ENCODE measurements at places on chromosomes 1 and 21. TPM values are rescaled to one million over a fixed set of nuclear protein-coding genes. Genes with fewer than 3 reads are reported as not detected.

Gene MMP23B
- 3.0 TPM for total RNA-seq

Gene F5
- total RNA-seq: 0.54 TPM

Gene ADGRL4
- 1.4 TPM for total RNA-seq

Gene CFHR2
- not detected for total RNA-seq

Gene GPR37L1
- 1.6 TPM for total RNA-seq

DNA sequence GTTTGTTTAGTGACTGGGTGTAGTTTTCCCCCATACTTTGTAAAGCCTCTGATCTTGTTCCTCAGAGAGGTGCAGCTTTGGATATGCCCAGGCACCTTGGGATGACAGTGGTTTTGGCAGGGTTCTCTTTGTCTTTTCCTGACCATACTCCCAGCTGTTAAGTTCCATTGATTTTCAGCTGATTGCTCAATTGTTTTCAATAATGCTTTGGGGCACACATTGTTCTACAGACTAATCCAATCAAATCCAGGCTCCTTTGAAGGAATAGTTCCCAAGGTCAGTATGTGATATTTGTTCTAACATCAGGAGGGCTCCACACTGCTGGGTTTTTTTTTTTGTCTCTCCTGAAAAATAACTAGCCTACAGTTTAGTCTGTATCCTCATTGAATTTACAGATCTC, 24.8 kb downstream of the PPP2R5A start:
- H3K36me3 ChIP-seq: no peaks in the 10 kb centered on the region
- H3K27me3 ChIP-seq: no peaks in the 10 kb centered on the region
- no peak overlapping the region for H3K4me3 ChIP-seq
- no peak overlapping the region for H3K27ac ChIP-seq
- H3K4me1 ChIP-seq: no peaks in the 10 kb centered on the region

GRCh38 chr1:59391212-59392179, 94.6 kb downstream of the FGGY start:
- no peak overlapping the region for H3K27ac ChIP-seq
- H3K4me1 ChIP-seq: no peaks in the 10 kb centered on the region
- no peaks in the 10 kb centered on the region for H3K27me3 ChIP-seq
- H3K4me3 ChIP-seq: no peak overlapping the region

- DNase-seq: no peak
- no peak overlapping the region for H3K4me3 ChIP-seq
- H3K27me3 ChIP-seq: no peaks in the 10 kb centered on the region
- H3K4me1 ChIP-seq: no peaks in the 10 kb centered on the region
- no peak overlapping the region for H3K27ac ChIP-seq
- no peaks in the 10 kb centered on the region for H3K36me3 ChIP-seq
Measured at GRCh38 chr1:40299366-40300248, 17.5 kb downstream of the COL9A2 start.

DNA sequence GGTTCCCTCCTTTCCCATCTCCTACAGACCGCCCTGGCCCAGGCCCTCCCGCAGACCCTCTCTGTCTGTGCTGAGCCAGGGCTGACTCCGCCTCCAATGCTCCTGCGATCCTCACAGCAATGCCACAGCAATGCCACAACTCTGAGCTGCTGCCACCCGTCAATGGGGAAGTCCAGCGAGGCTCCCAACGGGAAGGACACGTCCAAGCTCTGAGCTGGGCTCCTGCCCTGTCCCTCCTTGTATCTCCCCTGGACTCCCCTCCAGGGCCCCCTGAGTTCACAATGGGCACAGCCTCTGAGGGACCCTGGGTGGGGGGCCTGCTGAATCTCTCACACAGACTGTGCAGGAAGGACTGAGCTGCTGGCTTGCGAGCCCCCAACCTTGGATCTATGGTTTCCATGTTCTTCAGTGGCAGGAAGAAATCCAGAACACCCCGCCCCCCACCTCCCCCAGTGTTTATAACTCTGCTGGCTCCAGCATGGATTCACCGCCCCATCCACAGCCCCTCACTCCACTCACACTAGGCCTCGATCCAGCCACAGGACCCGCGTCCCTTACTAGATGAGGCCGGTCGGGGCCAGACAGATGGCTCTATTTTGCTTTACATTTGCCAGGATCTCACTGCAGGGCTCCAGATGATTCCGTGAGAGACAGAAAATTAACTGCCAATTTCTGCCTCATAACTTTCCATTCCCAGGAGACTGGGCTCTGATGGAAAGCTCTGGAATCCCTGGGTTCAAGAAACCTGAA, 338.0 kb downstream of the MATN1 start:
- no peaks in the 10 kb centered on the region for H3K36me3 ChIP-seq
- no peaks in the 10 kb centered on the region for H3K27me3 ChIP-seq
- H3K4me3 ChIP-seq: no peak overlapping the region
- H3K27ac ChIP-seq: no peak overlapping the region

- H3K4me3 ChIP-seq: no peak overlapping the region
- no peak overlapping the region for H3K27ac ChIP-seq
- no peaks in the 10 kb centered on the region for H3K27me3 ChIP-seq
Measured at GRCh38 chr1:19525607-19526545, 40.5 kb upstream of the CAPZB start.

DNA sequence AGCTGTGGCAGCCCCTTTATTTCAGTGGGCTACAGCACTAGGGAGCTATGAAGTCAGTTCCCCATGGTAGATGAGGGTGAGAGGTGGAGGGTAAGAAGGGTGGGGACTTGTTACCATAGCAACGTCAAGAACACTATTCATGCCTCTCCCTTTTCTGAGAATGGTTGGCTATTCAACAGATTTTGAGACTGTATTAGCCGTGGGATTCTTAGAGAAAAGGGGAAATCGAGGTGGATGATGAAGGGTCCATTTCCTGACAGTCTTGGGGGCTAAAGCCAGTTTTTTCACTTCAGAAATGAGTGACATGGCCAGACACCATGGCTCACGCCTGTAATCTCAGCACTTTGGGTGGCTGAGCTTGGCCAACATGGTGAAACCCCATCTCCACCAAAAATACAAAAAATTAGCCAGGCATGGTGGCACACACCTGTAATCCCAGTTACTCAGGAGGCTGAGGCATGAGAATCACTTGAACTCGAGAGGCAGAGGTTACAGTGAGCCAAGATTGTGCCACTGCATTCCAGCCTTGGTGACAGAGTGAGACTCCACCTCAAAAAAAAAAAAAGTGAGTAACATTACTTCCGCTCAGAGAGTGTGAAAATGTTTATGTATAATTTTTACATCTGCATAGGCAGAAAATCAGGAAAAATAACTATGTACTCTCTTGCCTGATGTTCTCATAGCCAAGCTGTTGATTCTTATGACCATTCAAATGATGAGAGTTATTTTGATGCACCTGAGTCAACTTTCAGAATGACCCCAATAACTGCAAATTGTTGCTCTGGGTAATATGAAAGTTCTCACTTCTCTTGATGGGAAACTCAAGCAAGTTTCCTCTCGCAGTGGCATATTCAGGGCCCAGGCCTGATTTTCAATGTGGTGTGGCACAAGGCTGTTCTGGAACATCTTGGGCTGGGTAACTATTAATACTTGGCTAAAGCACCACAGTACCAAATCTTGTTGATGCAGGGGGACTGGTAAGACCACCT, 23.2 kb upstream of the RGSL1 start:
- no peaks in the 10 kb centered on the region for H3K27me3 ChIP-seq
- H3K36me3 ChIP-seq: no peaks in the 10 kb centered on the region
- H3K4me1 ChIP-seq: no peaks in the 10 kb centered on the region
- no peak overlapping the region for H3K27ac ChIP-seq
- no peak for DNase-seq
- no peak overlapping the region for H3K4me3 ChIP-seq

- peak overlapping the region; percentile 91 for H3K27ac ChIP-seq
- no peaks in the 10 kb centered on the region for H3K4me1 ChIP-seq
- H3K36me3 ChIP-seq: no peaks in the 10 kb centered on the region
- DNase-seq: no peak
- no peaks in the 10 kb centered on the region for H3K27me3 ChIP-seq
- peak overlapping the region; percentile 69 for H3K4me3 ChIP-seq
Measured at GRCh38 chr1:183024317-183025009, 1.2 kb downstream of the LAMC1 start.

GRCh38 chr1:228911225-228912210, 176.2 kb downstream of the RHOU start:
- no peaks in the 10 kb centered on the region for H3K36me3 ChIP-seq
- no peaks in the 10 kb centered on the region for H3K27me3 ChIP-seq
- no peak for DNase-seq
- no peak overlapping the region for H3K27ac ChIP-seq

GRCh38 chr1:201617157-201617556, 78.2 kb downstream of the NAV1 start:
- no peak overlapping the region for H3K27ac ChIP-seq
- H3K4me3 ChIP-seq: no peak overlapping the region
- no peak for DNase-seq
- H3K4me1 ChIP-seq: no peaks in the 10 kb centered on the region
- no peaks in the 10 kb centered on the region for H3K36me3 ChIP-seq

- H3K4me1 ChIP-seq: peaks cover 25% of the 10 kb centered on the region
- H3K27me3 ChIP-seq: no peaks in the 10 kb centered on the region
- peak overlapping the region; percentile 92 for H3K27ac ChIP-seq
- peak; percentile 75 for DNase-seq
- H3K36me3 ChIP-seq: no peaks in the 10 kb centered on the region
Measured at GRCh38 chr1:31937300-31938183, 626 bp downstream of the PTP4A2 start.
